ENCODE measurements at places on chromosomes 1 and 21.
A peak's percentile ranks its signal among the peaks of the same experiment; 100 is the strongest.

DNA sequence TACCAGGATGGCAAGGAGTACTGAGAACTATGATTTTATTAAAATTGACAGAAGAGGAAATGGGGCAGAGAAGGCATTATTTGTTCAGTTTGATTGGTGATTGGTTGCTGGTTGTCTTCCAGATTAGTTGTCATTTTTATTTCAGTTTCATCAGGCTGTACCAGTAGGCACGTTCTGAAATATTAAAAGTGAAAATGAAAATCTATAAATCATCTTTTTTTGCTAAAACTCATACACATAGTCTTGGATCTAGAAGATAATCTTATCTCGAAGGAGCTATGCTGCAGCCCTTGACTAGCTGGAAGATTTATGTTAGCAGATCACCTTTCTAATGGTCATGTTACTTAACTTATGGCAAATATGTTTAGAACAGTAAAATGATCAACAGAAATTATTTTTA lies 29.0 kb downstream of the NEK7 start:
- no peak for DNase-seq

GRCh38 chr1:202203238-202204039 lies 9.8 kb downstream of the LGR6 start:
- DNase-seq, result no peak

DNA sequence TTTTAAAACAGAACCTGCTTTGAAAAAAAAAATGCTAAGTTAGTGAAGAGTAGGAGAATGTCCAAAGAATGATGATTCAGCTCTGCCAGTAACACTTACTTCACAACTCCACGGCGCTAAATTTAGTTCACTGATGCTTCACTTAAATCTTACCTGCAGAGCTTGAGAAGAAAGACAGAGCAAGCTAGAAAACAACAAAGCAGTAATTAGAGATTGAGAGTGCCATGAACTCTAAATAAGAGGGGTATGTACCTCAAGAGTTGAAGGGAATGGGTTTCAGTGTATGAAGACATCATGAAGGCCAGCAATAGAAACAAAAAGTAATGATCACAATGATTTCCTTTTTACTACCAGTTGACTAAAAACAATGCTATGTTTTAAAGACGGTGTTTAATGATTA lies 32.8 kb downstream of the EPRS1 start:
- no peak for DNase-seq

DNA sequence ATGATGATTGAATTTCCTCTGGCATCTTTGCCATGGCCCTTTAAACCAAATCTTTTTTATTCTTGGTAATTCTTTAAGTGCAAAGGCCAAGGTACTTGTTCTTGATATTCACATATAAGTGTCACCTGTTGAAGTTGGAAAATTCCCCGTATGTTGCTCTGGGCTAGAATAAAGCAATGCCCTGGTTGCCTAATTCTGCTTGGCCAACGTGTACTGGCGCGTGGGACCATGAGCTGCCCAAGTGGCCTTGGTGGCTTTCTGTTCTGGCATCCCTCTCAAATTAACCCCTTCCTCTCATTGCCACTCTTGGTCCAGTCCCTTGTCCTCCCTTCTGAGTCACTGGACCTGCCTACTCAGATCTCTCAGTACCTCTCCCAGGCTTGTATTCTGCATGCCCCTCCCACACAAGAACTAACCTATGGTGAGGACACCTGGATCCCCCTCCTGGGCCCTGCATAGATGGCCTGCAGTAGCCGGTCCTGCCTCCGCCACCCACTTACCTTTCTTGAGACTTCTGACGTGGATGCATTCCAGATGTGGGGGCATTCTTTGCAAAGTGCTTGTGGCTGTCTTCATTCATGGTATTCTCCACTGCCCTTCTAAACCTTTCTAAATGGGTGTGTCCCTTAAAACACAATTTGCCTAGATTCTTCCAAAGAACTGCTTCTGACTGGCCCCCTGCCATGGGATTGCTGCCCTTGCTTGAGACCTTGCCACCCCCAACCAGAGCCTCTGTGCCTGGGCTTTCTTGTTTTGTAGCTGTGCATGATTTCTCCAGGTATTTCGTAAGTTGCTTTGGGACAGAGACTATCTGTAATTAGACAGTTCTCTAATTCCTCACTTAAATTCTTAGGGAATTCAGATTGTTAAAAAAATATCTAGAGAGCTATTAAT lies 152.4 kb downstream of the GALNT2 start:
- DNase-seq, result no peak

- no peak for DNase-seq
Observed at GRCh38 chr1:90561911-90562310, 155.2 kb downstream of the BARHL2 start.

GRCh38 chr1:186301448-186301847 lies 73.6 kb downstream of the TPR start:
- DNase-seq, result no peak

DNA sequence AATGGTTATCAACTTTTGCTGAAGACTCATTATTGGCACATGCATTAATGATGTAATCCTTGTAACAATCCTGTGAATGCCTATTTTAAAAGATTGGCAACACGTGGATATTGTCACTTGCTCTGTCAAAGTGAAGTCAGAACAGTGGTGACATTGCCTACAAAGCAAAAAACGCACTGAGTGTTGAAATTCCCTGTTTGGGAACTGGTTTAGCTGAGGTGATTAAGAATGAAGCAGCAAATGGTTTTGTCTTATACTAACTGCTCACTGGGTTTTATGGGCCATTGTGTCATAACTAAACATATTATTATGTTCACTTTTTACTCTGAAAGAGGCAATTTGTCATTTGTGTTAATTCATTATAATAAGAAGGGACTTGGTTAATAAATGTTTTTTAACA lies 11.3 kb downstream of the OR14A16 start:
- no peak for DNase-seq

DNA sequence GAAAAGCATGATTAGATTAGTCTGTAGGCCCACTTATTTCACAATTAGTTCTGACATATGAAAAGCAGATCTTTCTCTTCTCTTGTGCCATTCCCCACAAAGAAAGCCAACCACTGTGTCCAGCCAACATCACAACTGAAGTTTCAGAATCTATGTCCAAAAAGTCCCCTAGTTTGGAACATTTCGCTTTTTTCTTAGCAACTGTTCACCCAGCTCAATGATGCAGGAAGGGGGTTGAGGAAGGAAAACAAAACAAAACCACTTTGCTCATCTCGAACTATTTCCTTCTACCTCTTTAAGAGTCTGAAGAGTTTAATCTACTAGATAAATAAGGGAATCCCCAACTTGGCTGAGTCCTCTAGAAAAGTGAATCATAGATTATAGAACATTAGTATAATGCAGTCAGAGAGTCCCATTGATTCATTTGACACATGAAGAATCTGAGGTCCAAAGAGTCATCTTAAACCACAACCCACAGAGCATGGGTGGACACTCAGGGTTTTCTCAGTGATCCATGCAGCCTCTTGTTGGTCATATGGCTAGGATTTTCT lies 159.3 kb upstream of the SGIP1 start:
- DNase-seq, result no peak

GRCh38 chr1:113630340-113631327 lies 128.7 kb downstream of the PHTF1 start:
- DNase-seq, result no peak

- no peak for DNase-seq
Observed at GRCh38 chr1:240344918-240345317, 253.2 kb downstream of the FMN2 start.

DNA sequence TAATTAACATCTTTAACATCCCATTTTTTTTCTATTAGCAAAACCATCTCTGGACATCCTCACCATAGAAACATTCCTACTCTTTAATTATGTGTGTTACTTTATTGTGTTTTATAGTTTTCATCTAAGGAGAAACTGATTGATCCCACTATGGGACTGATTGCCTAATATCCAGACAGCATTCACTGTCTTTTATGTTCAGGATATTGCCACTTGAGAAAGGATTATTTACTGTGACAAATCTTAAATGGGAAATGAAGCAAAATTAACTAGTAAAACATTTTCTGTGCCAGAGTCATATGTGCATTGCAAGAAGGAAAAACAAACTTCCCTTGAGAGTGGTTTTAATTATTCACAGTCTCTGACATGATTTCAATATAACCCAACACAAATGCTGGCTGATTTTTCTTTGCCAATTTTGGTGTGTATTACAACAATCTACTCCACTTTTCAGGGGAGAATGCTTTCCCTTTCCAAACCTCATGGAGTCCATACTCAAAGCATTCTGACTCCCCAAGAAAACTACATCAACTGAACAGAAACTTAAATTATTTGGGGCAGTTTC lies 15.8 kb upstream of the RGS13 start:
- no peak for DNase-seq

GRCh38 chr1:223288826-223289225 lies 75.2 kb downstream of the SUSD4 start:
- DNase-seq, result no peak

- DNase-seq, result no peak
Observed at GRCh38 chr1:62437273-62437940, 558 bp downstream of the USP1 start.

GRCh38 chr1:156160743-156161171 lies 7.4 kb downstream of the SEMA4A start:
- DNase-seq, result peak; percentile 17

DNA sequence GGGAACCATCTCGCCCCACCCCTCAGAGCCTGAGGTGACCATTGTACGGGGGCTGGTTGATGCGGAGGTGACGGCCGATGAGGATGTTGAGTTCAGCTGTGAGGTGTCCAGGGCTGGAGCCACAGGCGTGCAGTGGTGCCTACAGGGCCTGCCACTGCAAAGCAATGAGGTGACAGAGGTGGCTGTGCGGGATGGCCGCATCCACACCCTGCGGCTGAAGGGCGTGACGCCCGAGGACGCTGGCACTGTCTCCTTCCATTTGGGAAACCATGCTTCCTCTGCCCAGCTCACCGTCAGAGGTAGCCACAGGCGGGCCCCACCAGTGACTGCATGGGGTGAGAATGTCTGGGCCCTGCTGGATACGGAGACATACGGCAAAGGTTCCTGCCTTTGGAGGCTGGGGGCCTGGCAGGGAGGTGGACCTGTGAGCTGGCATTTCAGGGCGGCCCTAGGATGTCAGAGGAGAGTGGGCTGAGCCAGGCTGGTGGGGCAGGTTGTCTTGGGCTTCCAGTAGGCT lies 98.5 kb downstream of the TRIM11 start:
- no peak for DNase-seq

DNA sequence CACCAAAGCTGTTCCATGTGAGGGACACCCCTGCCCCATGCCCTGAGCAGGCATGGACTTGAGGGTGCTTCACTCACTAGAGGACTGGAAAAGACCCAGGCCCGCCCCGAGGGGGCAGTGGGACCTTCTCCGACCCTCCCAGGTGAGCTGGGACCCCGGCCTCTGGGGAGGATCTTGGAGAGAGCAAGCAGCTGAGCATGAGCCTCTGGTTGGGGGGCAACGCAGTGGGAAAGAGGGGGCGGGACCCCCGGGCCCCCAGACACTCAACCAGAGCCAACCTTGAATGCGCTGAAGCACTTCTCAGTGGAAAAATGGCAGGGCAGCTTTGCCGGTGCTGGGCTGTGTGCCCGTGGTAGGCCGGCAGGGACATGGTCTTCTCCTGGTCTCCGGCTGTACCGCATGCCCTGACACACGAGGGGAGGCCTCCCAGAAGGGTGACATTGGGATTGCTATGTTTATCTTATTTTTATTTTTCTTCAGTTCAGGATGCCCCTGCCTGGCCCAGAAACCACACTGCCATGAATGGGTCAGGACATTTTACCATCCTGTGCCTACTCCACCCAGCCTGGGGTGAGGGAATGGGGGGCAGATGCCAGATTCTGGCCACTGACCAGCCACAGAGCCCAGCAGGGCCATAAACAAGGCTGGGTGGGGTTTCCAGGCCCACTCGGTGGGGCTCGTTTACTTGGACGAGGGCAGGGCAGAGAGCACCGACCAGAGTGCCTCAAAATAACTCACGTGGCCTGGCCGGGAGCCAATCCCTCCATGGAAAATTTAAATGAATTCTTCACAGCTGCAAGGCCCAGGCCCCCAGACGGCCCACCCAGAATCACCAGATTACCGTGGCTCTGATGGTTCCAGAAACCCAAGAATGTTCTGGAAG lies 17.2 kb upstream of the LAPTM5 start:
- DNase-seq, result no peak

DNA sequence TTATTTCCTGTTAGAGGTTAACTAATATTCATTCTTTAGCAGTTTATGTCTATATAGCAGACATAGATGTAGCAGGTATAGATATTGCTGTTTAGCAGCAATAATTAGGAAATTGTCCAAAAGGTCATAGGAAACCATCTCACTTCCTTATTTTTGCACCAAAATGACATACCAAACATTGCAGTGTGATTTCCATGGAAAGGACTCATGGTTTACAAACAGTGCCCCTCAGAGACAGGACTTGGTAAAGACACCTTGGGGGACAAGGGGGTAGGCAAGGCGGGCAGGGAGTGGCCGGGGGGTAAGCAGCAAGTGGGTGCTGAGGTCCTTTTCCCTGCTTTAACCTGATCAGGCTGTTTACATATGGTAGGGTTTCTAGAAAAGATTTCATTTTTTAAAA lies 30.5 kb downstream of the BATF3 start:
- no peak for DNase-seq

GRCh38 chr1:179742717-179743678 lies at the start of gene FAM163A:
Gene FAM163A, plus strand, starts transcription at chr1:179743291. Its CDS starts 69,807 bp downstream, at chr1:179813098.
- no peak for DNase-seq

GRCh38 chr1:240455228-240455821 lies 156.6 kb downstream of the GREM2 start:
- DNase-seq, result no peak

DNA sequence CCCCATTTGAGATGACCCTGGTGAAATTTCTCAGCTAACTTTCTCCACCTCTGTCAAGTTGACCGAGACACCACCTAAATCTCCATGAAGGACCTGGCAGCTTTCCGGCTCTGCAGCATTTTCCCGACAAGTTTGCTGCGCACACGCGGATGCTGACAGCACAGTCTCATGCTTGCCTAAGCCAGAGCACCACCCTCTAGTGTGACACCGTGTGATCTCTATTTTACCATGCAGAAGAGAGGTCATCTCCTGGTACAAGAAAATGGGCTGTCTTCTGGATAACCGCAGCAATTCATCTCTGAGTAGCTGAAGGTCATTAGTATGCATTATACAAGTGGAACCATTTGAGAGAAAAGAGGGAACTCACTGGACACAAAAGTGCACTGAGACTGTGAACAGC lies 38.9 kb upstream of the H6PD start:
- no peak for DNase-seq

DNA sequence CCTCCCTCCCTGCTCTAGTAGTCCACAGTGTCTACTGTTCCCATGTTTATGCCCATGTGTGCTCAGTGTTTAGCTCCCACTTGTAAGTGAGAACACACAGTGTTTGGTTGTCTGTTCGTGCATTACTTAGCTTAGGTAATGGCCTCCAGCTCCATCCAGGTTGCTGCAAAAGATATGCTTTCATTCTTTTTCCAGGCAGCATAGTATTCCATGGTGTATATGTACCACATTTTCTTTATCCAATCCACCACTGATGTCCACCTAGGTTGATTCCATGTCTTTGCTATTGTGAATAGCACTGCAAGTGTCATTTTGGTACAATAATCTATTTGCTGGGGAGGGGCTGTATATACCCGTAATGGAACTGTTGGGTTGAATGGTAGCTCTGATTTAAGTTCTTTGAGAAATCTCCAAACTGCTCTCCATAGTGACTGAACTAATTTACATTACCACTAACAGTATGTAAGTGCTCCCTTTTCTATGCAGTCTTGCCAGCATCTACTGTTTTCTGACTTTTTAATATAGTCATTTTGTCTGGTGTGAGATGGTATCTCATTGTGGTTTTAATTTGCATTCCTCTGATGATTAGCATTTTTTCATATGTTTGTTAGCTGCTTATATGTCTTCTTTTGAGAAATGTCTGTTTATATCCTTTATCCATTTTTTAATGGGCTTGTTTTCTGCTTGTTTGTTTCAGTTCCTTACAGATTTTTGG lies 191.9 kb upstream of the DMRTA2 start:
- DNase-seq, result no peak
